Activated naive CD4-positive, alpha-beta T cell (primary cell): ENCODE measurements at places on chromosomes 3 and 15.
A peak's percentile ranks its signal among the peaks of the same experiment; 100 is the strongest.

DNA sequence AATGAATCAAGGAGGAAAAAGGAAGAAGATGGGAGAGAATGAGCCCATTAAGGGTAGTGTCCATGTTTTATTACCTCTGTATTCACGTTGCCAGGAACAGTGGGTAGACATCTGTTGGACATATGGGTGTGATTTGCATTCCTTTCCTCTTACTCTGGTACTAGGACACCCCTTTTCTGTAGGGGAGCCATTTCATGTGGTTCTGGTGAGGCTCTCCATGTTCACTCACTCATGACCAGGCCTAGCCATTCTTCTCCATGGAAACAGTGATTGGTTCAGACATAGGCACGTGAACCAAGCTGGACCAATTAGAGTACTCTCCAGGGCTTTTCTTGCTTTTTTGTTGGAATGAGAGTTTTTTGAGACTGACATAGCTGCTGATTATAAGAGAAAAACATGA, 39.6 kb upstream of the PDCD6IP start:
- no peak for DNase-seq

- no peak for DNase-seq
Observed at GRCh38 chr3:185866555-185866954, 41.7 kb upstream of the IGF2BP2 start.

DNA sequence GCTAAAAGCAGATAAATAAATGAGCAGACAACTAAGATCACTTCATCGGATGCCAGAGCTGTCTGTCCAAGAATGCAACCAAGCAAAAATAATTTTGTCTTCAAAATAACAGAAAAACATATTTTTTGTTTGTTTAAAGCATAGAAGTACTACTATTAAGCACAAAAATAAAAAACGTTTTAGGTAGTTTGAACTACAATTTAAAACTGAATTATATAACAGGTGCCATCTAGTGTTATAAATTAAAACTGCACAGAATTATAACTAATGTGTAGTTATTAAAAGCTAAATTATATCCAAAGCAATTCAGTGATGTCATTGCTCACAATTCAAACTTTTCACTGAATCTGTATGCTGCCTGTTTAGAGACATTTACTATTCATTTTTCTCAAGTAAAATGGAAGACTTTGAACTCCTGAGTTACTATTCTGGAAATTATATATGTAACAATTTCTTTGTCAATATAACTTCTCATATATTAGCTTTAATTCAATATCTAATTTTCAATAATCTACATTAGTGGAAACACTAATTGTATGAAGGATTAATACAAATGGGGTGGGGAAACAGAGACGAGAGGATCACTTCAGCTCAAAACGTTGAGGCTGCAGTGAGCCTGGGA, 29.5 kb downstream of the LINS1 start:
- no peak for DNase-seq

- DNase-seq = no peak
Observed at GRCh38 chr3:113695431-113695785, 1.0 kb downstream of the USF3 start.

DNA sequence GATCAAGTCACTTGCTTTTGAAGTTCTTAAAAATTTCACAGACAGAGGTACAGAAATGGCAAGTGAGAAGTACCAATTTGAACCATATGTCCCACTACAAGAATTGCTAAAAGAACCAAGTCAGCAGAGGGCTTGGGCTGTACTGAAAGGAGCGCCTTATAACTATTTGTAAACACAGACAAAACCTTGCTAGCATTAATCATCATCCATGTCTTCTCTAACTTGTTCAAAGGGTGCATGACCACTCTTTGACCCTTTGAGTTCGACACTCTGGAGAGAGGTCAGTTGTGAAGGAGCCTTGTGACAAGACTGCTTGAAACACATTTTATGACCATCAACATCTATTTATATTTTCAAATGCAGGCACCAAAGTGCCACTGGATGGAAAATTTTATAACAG, 191.7 kb downstream of the PDZRN3 start:
- no peak for DNase-seq

DNA sequence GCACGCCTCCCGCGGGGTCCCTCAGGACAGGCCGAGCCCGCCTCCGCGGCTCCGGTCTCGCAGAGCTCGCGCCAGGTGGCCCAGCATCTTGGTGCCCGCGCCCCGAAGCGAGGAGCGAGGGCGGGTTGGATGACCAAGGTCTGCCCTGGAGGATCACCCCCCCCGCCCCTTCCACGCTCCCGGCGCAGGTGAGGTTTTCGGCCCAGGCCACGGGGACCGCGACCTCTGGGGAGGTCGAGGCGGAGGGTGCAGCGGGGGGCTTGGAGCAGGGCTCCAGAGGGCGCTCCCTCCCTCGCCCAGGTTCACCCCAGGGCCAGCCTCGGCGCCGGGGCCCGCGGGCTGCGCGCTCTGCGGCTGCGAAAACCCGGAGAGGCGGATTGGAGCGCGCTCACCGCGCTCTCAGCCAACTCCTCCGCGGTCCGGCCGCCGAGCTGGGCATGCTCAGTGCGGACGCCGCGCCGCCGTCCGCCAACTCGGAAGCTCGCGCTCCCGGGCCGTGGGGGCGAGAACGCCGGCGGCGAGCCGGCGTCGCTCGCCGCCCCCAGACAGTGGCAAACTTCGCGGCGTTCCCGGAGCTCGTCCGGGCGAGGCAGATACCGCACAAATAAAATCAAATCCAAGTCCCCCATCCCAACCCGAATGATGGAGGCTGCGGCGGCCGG, at the start of gene MED12L:
MED12L (plus strand) TSS at position 438 of the 662 bp plus-strand sequence. CDS start 1,263 bp downstream, outside the sequence.
- DNase-seq = no peak

GRCh38 chr15:57485869-57486268, 105.8 kb upstream of the MYZAP start:
- DNase-seq = no peak

DNA sequence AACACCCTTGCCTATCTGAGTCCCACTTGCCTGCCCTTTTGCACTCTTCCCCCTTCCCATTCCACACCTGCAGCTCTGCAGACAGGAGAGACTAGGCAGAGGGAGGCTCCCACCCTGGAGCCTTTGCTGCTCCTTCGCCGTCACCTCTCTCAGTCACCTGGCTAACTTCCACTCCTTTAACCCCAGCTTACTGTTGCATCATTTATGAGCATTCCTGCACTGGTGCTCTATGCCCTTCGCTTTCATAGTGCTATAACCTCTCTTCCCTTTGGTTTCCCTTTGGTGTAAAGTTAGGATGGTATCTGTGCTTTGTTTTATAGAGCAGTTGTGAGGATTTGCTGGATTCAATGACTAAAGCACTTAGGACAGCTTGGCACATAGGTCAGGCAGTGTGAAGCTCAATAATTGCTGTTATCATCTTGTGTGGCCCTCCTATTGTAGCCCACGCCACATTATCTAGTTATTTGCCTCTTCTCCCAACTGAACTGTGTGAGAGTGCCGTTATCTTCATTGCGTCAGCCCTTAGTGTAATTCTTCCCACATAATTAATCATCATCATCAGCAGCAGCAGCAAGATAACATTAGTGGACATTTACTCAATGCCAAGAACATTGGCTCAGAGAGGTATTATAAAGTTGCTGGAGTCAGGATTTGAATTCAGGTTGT, 253.9 kb downstream of the CACNA2D3 start:
- DNase-seq = no peak

DNA sequence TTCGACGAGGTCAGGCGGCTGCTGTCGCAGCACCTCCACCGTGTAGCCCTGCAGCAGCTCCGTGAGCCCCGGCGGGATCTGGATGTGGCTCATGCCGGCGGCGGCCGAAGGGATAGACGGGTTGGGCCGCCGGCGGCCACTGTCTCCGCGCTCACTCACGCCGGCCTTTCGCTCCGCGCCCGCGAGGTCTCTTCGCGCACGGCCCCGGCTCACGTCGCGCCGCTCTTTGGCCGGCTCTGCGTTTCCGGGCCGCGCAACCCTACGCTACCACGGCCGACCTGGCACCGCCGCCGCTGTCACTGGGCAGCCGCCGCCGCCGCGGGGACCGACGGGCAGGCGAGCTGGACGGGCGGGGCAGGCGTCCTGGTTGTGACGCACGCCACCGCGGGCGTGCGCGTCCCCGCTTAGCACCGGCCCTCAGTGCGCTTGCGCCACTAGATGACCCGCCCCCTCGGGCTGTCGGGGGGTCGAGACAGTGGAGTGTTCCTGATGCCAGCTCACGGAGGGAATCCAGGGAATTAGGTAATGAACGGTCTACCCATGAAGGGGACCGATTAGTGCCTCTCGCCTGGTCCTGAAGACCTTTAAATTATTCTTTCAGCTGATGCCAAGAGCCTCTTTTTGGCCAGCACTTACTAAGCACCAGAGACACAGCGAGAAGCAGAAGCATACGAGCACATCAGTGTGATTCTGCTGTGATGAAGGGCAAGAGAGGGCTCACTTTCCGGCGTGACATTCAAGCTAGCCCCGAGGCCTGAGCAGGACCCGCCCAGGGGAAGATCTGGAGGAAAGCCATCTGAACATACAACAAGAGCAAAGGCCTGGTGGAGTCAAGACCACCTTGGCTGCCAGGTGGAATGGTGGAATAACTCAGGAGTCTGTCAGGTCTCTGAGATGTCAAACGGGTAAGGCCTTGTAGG, at the start of gene PRKAR2A:
PRKAR2A (minus strand) TSS at position 371 of the 920 bp plus-strand sequence; CDS start at position 93, 278 bp downstream.
- DNase-seq = peak; percentile 71

GRCh38 chr15:75720787-75721479, 8.3 kb upstream of the CSPG4 start:
- DNase-seq = no peak

GRCh38 chr15:93017526-93017925, 71.5 kb downstream of the RGMA start:
- DNase-seq = no peak

- no peak for DNase-seq
Observed at GRCh38 chr15:38554354-38554753, 10.3 kb downstream of the RASGRP1 start.

DNA sequence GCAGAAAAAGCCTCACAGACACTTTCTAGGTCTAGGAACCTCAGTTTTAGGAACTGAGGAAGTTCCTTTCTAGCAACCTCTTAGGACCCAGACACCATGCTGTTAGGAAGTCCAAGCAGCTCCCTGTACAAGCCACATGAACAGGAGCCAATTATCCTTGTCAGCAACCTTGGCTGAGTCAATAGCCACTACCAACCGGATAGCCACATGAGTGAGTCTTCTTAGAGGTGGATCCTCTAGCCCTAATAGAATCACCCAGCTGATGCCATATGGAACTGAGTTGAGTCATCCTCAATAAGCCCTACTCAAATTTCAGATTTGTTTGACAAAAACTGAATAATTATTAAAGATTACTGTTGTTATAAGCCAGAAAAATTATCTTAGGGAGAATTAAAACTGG, 256.2 kb downstream of the NLGN1 start:
- no peak for DNase-seq

- no peak for DNase-seq
Observed at GRCh38 chr15:30990446-30991254, 778 bp downstream of the MTMR10 start.

DNA sequence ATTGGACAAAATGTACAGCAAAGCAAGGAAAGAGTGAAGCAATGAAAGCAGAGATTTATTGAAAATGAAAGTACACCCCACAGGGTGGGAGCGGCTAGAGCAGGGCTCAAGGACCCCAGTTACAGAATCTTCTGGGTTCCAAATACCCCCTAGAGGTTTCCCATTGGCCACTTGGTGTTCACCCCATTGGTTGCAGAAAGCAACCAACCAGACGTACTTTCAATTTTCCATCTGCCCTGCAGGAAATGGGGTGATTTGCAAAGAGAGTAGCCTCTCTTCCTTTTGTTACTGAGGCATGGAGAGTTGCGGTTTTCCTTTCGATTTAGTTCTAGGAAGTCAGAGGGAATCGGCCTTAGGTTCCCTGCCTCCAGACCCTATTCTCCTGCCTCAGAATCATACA, 2.4 kb downstream of the PML start:
- DNase-seq = no peak

DNA sequence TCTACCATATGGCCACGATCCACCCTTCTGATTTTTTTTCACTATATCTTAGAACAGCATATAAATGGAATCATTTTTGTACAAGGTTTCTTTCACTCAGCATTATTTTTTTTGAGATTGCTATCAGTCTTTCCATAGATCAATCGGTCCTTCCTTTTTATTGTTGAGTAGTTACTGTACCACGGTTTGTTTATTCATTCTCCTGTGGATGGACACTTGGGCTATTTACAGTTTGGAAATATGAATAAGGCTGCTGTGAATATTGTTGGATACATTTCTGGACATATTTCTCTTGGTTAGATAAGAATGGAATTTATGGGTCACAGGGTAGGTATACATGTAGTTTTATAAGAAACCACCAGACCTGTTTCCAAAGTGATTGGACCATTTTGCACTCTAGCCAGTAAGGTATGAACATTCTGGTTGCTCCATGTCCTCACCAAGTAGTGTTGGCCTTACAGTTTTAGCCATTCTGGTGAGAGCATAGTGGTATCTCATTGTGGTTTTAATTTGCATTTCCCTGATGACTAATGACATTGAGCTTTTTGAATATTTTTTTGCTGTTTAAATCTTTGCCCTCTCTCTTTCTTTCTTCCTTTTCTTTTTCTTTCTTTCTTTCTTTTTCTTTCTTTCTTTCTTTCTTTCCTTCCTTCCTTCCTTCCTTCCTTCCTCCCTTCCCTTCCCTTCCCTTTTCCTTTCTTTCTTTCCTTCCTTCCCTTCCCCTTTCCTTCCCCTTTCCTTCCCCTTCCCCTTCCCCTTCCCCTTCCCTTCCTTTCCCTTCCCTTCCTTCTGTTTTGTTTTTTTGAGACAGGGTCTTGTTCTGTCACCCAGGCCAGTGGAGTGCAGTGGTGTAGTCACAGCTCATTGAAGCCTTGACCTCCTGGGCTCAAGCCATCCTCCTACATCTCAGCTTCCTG, 49.2 kb downstream of the LRRK1 start:
- no peak for DNase-seq

- DNase-seq = no peak
Observed at GRCh38 chr3:3085782-3086181, 24.4 kb downstream of the IL5RA start.

DNA sequence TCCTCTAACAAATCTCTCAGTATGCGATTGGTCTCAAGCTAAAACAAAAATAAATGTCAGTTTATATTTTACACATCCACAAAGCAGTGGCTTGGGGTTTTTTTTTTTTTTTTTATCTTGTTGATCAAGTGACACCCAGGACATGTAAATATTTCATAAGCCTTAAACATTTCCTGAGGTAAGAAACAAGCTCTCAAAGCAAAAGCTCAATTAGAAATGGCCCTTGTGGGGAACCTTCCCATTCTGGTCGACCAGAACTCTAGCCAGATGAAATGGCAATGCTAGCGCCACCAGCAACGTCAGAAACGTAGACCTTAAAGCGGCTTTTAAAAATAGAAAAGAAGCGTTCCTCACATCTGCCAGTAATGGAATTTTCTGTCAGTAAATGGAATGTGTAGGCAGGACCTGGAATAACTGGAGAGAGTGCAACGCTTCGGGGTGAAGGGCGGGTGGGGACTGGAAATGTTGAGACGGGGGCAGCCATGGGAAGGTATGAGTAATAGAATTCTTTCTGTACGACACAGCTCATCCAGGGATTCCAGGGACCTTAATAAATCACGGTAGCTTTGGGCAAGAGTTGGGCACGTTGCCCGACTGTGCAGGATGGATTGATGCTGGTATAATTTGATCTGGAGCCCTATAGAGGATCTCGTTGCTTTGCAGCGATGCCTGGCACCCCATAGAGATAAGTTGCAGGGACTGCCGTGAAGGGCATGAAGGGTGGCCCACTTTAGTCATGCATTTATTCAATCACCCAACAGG, 44.4 kb downstream of the BTD start:
- DNase-seq = no peak

- no peak for DNase-seq
Observed at GRCh38 chr3:26704736-26705135, 82.2 kb downstream of the LRRC3B start.

GRCh38 chr3:134274571-134274970, 23.9 kb upstream of the RYK start:
- no peak for DNase-seq
